Cardiac septum (tissue), 1 donor: ENCODE measurements at places on chromosomes 3 and 15. TPM values are rescaled to one million over a fixed set of nuclear protein-coding genes. Genes with fewer than 3 reads are reported as not detected.

GP5 gene
- 0.22 TPM for total RNA-seq

GRCh38 chr3:77536038-77536775, 496.3 kb downstream of the ROBO2 start:
- no peak for DNase-seq

DNA sequence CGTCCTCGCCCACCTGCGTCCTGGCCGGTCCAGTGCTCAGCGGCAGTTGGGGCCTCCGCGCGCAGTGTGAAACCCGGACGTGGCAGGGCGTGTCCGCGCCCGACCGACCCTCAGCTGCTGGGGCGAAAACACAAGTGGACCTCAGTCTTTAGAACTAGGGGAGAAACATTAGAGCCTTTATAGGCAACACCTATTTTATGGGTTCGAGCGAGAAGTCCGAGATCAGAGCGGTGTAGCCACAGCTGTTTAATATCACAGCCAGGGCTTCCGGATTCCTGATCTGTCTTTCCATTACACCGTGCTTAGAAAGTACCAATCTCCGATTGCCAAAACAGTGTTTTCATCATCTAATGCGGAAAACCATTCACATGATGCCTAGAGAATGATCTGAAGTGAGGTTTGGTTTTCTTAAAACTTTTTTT, 506 bp downstream of the RAD51 start:
- DNase-seq, result no peak

STAC gene
- total RNA-seq, result 0.51 TPM

- DNase-seq, result no peak
Observed at GRCh38 chr3:100782906-100783305, 73.6 kb downstream of the TFG start.

DNA sequence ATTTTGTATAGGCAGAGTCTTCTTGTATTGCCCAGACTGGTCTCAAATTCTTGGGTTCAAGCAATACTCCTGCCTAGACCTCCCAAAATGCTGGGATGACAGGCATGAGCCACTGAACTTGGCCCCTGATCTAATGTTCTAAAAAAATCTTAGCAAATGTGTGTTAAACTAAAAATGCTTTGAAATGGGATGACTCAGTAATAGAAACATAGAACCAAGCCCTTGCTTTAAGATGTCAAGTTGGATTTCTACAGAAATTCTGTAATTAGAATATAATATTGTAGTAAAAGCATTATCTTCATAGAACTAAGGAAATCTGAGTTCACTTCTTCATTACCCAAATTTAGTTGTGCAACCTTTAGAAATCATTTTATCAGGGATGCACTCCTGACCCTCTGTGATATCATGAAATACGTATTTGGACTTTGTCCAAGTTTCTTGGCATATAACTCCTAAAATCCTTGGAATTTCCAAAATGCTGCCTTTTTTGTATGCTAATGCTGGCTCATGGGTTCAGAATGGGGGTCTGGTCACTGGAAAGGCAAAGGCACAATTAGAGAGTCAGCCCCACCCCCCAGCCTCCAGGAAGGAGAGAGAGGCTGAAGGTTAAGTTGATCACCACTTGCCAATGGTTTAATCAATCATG, 217.3 kb downstream of the TP63 start:
- DNase-seq, result no peak

DNA sequence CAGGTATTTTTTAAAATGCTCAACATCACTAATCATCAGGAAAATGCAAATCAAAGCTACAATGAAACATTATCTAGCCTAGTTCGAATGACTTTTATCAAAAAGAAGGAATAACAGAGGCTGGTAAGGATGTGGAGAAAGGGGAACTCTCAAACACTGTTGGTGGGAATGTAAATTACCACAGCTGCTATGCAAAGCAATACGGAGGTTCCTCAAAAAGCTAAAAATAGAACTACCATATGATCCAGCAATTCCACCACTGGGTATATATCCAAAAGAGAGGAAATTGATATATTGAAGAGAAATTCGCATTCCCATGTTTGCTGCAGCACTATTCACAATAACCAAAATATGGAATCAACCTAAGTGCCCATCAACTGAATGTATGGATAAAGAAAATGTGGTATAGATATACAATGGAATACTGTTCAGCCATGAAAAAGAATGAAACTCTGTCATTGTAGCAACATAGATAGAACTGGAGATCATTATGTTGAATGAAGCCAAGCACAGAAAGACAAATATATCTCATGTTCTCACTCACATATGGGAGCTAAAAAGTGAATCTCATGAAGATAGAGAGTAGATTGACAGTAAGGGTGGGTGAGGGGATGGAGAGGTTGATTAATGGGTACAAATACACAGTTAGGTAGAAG, 19.7 kb upstream of the CLN6 start:
- DNase-seq, result no peak

GRCh38 chr15:45795440-45796069, 160.7 kb downstream of the SQOR start:
- DNase-seq, result no peak

DNA sequence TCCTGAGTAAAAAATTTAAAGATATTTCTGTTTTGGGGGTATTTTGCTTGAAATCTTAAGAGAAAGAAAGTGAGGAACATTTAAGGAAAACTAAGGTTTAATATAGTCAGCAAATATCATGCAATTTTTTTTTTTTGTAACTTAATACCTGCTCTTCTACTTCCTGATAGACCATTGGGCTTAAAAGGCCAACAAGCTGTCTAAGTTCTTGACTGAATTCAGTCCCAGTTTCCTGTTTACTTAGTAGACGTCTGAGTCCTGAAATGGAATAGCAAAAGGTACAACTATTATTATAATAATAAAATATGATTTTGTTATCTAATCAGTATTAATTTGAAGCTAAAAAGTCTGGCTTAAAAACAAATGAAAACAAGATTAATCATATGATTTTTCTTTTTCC, 37.9 kb downstream of the IQCB1 start:
- no peak for DNase-seq

UROC1 gene
- not detected for total RNA-seq
